ENCODE measurements at places on chromosomes 7 and 10. TPM values are rescaled to one million over a fixed set of nuclear protein-coding genes. Genes with fewer than 3 reads are reported as not detected.

DNA sequence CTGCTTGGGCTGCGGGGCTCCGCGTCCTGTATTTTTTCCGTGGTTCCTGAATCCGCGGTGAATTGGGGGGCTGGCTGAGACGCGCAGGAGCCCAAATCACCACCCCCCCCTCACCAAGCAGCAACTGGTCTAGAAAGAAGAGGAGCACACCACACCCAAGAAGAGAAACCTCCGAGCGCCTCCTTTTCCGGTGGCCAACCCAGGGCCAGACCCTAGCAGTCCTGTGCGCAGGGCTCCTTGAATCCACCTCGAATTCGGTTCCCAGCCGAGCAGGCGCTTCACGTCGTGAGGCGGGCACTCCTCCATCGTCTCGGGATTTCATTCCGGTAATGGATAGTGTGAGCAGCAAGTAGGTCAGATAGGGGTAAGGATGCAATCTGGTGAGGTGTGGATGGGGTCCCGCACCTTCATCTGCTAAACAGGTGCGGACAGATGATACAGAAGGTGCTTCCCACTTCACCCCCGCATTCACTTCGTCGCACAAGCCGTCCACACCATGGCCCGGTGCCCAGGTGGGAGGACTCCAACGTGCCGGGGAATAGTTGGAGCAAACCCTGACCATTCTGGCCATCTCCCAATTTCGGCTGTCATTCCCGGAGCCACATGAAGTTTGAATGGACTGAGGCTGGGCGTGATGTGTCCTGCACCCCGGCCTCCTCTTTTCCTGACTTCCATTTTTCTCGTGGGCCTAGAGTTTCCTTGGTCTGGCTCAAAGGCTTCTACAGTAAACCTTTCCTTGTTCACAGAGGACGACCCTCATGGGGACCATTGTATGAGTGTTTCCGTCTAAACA is 19.8 kb upstream of the ZNF273 start:
- peak; percentile 38 for DNase-seq

INHBA gene
- 2.6 TPM for total RNA-seq

GRCh38 chr7:128112018-128112780 is 81.0 kb upstream of the LRRC4 start:
- DNase-seq, result peak; percentile 32

EPC1 gene
- total RNA-seq, result 9.6 TPM

GRCh38 chr7:105408791-105409410 is 20.2 kb upstream of the SRPK2 start:
- no peak for DNase-seq

IFIT1B gene
- total RNA-seq, result not detected

- no peak for DNase-seq
Measured at GRCh38 chr10:3180355-3181025, 7.9 kb upstream of the PITRM1 start.

ASB10 gene
- total RNA-seq, result not detected

CPN1 gene
- total RNA-seq, result 46.9 TPM

LHFPL3 gene
- total RNA-seq, result not detected

DNA sequence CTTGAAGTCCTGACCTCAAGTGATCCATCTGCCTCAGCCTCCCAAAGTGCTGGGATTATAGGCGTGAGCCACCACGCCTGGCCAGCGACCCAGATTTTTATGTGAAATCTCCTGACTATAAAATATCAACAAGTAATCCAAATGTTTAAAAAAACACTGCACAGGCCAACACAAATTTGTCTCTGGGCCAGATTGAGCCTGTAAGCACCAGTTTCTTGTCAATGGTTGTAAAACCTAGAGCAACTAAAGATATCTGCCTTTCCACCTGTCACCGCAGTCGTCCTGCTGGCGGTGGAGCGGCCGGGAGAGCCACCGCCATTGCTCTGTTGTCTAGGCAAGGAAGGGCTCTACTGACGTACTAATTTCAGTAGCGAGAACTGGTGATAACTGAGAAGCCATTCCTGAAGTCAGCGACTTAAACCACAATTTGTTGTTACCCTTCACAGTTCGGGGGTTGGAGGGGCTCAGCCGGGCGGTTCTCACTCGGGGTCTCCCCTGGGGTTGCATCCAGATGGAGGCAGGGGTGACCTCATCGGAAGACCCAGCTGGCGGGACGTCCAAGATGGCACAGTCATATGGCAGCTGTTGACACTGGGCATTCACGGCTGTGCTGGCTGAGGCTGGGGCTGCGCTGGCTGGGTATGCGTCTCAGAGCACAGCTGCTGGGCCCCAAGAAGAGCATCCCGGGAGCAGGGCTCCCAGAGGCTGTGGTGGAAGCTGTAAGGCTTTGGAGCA is 55.2 kb upstream of the PDGFA start:
- DNase-seq, result no peak

- no peak for DNase-seq
Measured at GRCh38 chr7:158129037-158130022, 458.3 kb downstream of the PTPRN2 start.

GRCh38 chr7:148746135-148746534 is 47.4 kb downstream of the CUL1 start:
- no peak for DNase-seq

- no peak for DNase-seq
Measured at GRCh38 chr7:44225566-44226395, 25.0 kb downstream of the YKT6 start.

DNA sequence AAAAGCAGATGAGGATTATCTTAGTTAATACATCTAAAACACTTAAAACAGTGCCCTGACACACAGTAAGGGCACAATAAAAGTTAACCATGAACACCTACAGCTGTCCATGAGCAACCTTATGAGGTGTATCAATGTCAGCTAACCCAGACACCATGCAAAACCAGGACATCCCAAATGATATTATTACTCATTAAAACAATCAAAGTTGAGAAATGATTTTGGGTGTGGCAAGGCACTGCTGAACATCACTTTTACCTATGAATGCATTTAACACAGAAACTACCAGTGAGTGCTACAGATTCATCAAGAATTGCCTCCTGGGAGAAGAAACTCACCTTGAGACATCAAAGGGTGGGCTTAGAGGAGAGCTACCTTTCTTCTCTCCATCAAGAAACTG is 18.3 kb downstream of the IRF5 start:
- DNase-seq, result no peak

DNA sequence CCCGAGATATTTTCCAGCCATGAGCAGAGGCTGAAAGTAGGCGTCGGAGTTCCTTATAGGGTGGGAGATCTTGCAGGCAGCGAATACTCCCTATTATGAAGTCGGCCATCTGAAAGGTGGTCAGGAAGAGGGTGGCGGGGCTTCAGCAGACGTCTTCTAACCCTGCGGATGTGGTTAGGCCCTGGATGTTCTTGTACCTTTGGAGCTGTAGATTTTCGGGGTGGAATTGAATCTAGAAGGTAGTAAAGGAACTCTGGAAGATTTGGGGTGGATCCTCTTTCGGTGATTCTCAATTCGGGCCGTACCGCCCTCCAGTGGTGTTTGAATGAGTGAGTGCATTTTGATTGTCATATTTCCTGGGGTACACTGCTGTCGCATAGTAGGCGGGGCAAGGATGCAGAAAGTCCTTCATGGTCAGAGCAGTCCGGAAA is 635 bp downstream of the NUP205 start:
- peak; percentile 48 for DNase-seq

DNA sequence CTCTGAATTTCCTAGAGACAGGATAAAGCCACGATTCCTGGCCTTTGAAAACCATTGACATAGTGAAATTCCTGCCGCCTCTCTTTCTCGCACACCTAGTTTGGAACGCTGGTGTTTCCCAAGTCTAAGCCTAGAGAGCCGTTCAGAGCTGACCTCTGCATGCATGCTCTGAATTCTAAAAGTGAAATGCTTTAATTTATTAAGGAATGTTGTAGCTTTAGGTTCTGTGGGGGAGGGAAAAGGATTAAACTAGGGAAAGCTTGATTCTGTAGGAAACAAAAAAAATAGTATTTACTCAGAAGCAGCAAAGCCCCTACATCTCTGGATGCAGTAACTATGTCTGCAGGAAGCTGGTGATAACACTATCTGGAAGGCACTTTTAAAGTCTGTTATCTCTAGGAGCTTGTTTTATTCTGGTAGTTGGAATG is 27.3 kb downstream of the PFKP start:
- DNase-seq, result no peak

DNA sequence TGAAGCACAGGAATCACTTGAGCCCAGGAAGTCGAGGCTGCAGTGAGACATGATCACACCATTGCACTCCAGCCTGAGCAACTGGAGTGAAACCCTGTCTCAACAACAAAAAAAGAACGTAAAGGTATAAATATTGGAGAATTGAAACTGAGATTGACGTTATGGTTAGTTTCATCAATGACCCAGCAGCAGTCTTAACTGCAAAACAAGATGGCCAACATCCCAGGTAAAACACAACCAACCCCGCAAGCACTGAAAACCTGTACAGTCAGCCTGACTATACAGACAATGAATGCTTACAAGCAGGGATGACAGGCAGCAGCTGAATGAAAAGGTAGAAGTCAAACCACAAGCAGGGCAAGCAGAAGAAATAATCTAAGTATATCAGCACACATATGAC is 34.7 kb downstream of the WAPL start:
- no peak for DNase-seq

PRKAR2B gene
- 2.0 TPM for total RNA-seq

GRCh38 chr10:119253433-119254174 is 46.2 kb downstream of the GRK5 start:
- peak; percentile 84 for DNase-seq

Measured in left lobe of liver (tissue), 2 donors.